ENCODE measurements at places on chromosomes 1 and 21.

DNA sequence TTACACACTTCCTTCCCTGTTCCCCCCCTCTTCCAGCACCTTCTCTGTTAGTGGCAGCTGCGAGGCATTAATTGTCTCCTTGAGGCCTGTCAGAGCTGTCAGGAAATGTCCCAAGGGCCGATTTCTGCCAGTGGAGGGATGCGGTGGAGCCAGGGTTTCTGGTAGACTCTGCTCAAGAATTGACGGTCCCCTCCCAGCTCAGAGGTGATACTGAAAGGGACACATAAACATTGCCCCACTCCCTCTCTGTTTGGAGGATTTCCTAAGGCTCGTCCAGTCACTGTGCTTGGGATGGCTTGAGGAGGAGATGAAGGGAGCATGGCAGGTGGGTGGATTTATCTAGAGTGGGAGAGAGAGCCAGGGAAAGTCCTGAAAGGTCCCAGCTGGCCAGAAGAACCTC lies 61.4 kb upstream of the CD34 start:
- DNase-seq, result no peak

GRCh38 chr1:229161740-229162139 lies 109.2 kb upstream of the RAB4A start:
- DNase-seq, result no peak

GRCh38 chr1:238489006-238489405 lies 598.3 kb upstream of the ZP4 start:
- DNase-seq, result no peak

DNA sequence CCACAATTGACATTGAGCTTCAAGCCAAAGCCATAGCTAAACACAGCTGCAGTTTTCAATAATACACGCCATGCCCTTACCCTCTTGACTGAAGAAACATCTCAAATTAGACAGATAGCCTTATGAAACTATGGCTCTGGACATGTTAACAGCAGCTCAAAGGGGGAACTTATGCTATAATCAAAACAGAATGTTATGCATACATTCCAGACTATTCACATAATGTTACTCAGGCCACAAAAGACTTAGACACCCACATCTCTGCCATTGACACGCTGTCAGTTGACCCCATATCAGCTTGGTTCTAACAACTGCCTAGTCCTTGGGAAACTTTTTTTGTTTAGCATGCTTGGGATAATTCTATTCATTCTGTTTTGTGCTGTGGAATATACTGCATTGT lies 2.3 kb upstream of the NENF start:
- DNase-seq, result no peak

GRCh38 chr1:150995460-150995859 lies 11.2 kb downstream of the MINDY1 start:
- no peak for DNase-seq

DNA sequence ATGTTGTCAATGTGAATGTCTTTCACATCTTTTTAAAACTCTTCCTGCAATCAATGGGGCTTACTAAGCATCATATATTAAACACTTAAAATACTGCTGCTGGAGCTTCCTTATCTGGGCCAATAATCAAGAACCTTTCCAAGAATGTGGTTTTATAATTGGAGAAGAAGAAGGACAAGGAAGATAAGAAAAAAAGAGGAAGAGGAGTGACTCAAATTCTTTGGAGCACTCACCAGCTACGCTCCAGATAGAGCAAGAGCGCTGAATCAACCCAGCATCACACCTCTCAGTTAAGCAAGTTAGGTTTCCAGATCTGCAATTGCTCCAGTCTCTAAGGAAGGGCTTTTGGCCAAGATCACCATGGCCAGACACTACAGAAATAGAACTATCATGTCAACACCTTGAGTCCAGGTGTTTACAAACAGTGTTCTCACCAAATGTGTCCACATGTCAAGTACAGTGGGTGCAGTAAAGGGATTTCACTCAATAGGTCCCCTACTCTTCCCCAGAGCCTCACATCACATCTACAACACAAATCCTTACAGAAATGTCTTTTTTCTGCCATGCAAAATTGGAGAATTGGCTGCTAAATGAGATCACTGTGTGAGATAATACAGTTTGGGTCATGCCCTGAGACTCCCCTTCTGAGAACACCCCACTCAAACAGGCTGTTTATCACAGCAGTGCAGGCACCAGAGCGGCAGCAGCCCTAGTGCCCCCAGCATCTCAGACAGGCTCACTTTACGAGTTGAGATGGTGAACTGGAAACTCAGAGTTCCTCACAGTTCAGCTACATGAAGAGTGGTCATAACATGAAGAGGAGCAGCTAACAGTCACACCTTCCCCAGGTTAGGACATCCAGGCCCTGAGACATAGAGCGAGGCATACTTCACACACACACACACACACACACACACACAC lies 1.7 kb upstream of the SPRR2B start:
- no peak for DNase-seq

DNA sequence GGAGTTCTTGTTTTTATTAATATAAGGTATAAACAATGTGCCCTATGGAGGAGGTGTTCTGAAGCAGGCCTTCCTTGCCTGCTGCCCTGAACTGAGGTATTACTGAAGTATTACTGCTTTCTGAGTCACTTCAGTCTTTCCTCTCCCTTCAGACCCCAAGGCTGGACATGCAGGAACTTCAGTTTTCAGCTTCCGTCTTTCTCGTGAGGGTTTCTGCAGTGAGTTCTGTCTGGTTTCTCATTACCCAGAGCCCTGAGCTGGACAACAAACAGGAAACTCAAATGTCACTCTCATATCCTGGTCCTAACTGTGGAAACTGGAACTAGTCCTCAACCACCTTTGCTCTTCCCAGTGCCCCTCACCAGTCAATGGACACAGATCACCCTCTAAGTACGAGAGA lies 46.8 kb downstream of the ELAVL4 start:
- DNase-seq, result no peak

- no peak for DNase-seq
Observed at GRCh38 chr1:29133861-29134694, 10.4 kb upstream of the TMEM200B start.

- DNase-seq, result no peak
Observed at GRCh38 chr1:25927521-25928265, 21.5 kb upstream of the STMN1 start.

DNA sequence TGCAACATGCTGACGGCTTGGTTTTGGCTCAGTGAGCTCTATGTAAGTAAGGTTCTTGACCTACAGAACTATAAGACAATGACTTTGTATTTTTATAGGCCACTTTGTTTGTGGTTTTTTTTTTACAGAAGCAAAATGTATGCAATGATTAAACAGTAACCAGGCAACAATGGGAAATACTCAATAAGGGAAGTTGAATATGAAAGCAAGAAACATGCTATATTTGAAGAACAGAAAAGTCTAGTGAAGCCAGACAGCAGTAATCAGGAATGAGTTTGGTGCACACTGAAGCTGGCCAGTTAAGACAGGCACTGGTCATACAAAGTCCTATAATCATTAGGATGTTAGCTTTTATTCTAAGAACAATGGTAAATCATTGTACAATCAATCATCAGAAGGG lies 1926.8 kb downstream of the NCAM2 start:
- no peak for DNase-seq

DNA sequence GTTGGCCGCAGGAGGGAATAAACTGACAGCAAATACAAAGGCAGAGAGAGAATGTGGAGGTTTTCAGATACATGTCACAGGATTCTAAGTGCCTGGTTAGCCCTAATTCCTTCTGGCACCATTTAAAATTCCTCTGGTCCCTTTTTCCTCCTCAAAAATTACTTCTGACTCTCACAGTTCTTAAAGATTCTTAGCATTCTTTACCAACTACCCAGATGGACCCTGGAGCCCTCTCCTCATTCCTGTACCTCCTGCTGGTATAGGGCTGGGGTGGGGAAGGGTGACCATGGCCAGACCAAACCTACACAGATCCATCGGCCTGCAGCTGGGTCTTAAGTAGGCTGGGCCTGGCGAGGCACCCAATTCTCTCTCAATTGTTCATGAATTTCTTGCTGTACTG lies 7.2 kb downstream of the MKNK1 start:
- no peak for DNase-seq

DNA sequence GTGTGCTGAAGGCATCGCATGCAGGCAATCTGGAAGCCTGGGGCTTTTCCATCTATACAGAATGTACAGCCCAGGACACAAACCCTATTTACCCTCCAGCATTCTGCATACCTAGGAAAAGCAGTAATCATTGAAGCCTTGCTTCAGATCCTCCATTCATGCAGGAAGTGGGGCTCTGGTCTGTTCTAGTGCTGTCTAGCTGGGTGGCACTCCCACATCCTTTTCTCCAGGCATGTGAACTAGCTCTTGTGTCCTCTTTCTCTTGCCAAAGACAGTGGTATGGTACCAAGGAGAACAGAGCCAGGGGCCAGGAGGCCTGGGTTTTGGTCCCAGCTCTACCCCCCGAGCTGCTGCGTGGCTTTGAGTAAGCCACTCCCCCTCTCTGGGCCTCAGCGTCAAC lies 21.7 kb downstream of the LRP8 start:
- no peak for DNase-seq

DNA sequence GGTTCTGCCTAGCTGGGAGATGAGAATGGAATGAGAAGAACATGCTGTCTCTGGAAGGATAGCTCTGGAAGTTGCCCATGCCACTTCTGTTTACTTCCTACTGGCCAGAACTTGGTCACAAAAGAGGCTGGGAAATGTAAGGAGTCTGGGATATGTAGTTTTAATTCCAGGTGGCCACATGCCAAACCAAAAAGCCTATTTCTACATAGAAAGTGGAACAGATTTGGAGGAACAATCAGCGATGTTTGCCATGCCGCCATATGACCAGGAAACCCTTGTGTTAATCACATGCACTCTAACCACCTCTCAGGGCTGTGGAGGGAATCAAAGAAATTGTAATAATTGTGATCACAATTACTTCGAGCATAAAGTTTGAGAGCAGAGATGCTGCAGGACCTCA lies 10.0 kb upstream of the OLIG2 start:
- DNase-seq, result no peak

DNA sequence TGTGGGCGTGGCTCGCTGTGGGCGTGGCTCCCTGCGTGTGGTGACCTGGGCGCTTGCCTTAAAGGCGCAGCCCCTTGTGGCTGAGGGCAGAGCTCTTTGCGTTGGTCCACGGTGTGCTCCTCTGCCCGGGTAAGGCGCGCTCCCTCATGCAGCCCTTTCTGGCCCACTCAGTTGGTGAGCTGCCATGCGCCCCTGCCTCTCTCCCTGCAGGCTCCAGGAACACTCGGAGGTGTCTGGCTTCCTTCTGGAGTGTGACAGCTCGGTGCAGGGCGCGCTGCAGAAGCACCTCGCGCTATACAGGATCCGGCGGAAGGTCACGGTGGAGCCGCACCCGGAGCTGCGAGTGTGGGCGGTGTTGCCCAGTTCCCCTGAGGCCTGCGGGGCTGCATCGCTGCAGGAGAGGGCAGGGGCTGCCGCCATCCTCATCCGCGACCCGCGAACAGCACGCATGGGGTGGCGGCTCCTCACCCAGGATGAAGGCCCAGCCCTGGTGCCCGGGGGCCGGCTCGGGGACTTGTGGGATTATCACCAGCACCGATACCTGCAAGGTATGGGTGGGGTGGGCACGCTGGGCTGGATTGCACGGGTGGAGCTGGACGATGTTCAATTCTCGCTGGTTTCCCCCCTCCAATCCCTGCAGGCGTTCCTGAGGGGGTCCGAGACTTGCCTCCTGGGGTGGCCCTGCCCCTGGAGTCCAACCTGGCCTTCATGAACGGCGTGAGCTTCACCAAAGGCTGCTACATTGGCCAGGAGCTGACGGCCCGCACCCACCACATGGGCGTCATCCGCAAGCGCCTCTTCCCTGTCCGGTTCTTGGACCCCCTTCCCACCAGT lies 9.1 kb downstream of the IBA57 start:
- DNase-seq, result no peak

- DNase-seq, result peak; percentile 65
Observed at GRCh38 chr1:64965366-64966157, 787 bp downstream of the JAK1 start.

DNA sequence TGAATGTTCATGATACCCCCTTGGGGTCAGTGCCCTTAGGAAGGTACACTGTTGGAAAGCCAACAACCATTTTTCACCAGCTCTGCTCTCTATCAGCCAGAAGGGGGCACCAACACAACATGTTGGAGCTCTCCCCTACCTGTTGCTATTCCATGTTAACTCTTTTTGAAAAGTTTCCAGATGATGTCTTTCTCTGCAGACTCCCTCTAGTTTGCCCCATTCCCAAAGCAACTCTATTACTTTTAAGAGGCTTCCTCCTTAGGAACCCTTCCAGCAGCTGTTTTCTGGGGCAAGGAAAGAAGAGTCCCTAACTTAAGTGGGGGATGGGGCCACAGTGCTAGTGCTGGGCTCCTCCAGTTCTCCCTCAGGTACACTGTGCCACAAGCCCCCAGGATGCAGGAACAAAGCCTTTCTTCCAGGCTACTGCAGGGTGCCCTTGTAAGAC lies 22.9 kb upstream of the NDC1 start:
- DNase-seq, result peak; percentile 44

GRCh38 chr1:168608796-168609715 lies 32.7 kb downstream of the XCL1 start:
- no peak for DNase-seq

- DNase-seq, result no peak
Observed at GRCh38 chr1:156944848-156945247, 24.4 kb downstream of the LRRC71 start.

GRCh38 chr1:115677182-115677555 lies 35.4 kb downstream of the VANGL1 start:
- no peak for DNase-seq

DNA sequence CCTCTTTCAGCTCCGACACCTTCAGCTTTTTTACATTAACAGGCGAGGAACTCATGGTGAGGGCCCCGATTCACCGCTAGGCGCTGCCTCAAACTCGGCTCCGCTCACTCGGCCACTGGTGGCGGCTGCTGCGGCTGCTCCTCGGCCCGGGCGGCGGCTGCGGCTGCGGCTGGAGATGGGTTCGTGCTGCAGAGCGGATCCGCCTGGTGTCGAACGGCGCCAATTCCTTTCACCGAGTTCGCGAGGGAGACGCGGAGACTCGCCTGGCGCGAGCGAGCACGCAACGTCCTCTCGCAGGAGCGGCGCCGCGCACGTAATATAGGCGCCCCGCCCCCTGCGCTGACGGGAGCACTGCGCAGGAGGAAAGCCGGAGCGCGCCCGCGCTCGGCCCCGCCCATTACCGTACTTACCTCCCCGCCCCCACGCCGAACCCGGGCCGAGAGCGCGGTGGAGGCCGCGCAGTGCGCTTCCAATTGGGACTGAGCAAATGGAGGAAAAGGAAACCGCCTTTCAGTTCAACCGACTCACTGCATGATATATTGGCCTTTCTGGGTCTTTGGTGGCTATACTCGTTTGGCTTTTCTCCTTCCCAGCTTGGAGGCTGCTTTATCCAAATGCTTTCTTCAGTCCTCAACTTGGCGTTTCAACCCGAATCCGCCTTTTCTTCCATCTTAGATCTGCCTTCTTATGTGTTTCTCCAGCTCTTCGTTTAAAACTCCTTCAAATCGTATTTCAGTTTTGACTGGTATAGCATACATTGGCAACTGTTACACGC lies at the start of gene HNRNPU:
Gene HNRNPU, minus strand, starts transcription at position 291 of the 775 bp plus-strand sequence. Its CDS starts 236 bp downstream, at position 55.
- DNase-seq, result peak; percentile 97

DNA sequence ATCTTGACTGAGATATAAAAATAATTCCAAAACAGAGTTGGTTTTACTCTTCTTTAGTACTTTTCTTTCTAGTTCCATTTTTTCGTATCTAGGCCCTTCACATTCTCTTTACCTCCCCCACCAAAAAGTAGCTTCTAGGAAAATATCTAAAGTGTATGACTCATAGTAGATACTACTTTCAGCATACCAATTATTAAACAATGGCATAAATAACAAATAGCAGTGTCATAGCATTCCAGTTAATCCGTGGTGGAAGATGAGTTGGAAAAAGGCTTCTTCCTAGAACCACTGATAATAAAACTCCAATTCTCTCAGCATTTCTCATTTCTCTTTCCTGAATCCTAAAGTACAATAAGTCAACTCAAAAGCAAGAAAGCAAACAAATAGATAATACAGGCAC lies 859.0 kb upstream of the B3GALT2 start:
- no peak for DNase-seq

- no peak for DNase-seq
Observed at GRCh38 chr1:31931593-31932225, 6.5 kb downstream of the PTP4A2 start.

Data from activated naive CD4-positive, alpha-beta T cell treated with anti-CD3 and anti-CD28 coated beads, Interleukin-2, amount 50 U/mL, for 16 hours (primary cell).